ENCODE measurements at places on chromosomes 11 and 22.

DNA sequence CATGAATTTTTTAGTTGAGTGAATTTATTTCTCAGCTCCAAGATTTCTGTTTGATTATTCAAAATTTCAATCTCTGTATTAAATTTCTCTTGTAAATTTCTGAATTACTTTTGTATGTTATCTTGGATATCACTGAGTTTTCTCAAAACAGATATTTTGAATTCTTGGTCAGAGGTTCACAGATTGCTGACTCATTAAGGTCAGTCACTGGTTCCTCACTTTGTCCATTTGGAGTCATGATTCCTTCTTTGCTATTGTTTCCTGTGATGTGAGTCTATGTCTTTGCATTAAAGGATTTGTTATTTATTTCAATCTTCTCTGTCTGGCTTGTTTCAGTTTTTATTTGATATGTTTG, 10.2 kb upstream of the IL17RA start:
- DNase-seq: peak; percentile 24

DNA sequence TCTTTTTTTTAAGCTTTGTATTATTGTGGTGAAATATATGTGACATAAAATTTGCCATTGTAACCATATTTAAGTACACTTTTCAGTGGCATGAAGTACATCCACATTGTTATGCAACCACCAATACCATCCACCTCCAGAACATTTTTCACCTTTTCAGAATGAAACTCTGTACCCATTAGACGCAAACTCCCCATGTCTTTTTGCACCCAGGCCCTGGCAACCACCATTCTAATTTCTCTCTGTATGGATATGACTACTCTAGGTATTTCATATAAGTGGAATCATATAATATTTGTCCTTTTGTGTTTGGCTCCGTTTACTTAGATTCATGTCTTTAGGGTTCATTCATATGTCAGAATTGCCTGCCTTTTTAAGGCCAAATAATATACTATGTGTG, 182.8 kb upstream of the TBCEL start:
- DNase-seq: no peak

GRCh38 chr11:73157101-73158010, 15.2 kb upstream of the FCHSD2 start:
- DNase-seq: peak; percentile 72

- no peak for DNase-seq
These were observed 42.4 kb downstream of the LIF start for GRCh38 chr22:30204015-30204741.

DNA sequence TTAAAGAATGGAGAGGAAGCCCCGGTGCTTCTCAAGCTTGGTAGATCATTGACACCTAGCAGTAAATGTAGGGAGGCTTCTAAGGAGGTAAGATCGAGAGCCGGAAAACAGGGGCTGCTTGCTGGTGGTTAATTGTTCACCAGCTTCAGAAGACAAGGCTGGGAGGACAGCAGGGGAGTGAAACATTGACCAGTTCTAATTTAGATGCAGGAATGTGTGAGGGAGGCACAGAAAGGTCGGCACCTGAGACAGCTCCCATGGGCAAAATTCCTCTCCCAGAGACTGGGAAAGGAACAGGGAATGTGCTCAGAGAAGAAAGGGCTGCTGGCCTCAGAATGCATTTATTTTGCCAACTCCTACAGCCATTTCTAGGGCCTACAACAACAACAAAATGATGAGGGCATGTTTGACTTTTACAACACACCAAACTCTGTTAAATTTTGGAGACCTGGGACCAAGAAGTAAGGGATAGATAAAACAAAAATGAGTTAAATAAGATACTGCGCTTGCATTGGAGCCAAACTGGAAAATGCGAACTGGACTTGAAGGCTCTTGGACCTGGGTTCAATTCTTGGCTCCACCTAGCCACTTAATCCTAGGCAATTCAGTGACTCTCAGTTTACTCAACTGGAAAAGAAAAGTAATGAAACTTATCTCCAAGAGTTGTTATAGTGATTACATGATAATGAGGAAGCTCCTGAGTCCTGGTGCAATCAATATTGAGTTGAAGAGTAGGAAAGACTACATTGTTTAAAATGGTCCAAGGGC, 31.0 kb downstream of the FZD4 start:
- DNase-seq: peak; percentile 34

GRCh38 chr22:37442537-37442936, 15.3 kb upstream of the ELFN2 start:
- DNase-seq: peak; percentile 49

- DNase-seq: peak; percentile 56
These were observed 37.6 kb upstream of the RCN1 start for GRCh38 chr11:32053151-32053888.

GRCh38 chr11:12677131-12677530, 2.9 kb downstream of the TEAD1 start:
- DNase-seq: peak; percentile 57

DNA sequence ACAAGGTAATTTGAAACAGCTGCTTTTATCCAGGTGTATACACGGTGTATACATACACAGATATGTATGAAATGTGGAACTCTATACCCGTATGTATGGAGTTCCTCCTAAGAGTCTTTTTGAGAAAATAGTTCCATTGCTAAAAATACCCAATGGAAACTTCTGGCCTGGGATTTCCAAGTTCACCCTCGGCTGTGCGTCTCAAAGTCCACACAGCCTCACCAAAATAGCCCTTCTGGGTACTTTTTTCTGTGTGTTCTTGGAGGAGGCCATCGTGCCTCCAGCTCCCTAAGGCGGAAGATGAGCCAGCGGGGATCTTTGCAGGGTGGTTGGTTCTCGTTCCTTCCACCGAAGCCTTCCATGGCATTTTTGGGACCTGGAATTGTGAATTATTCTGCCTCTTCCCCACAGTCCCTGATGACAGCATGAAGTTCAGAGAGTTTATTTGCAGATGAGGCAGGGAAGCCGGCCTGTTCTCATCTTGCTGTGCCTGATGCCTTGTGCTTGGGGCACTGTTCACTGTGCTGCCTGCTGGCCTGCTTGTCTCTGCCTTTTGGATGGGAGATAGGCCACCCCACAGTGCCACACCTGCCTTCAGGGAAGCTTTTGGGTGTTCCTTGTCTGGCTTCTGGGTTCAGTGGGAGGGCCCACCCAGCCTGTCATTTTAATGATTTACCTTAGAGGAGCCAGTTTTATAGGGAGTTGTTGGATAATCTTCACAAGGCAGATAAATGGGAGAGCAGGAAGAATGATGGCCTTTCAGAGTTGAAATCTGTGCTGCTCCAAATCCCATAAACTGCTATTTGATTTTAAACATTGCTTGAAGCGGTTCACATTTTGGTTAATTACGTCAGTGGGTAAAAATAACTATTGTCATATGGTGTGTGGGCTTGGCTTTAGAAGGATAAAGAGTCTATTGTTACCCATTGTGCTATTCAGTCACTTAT, 112.7 kb upstream of the OR4B1 start:
- DNase-seq: peak; percentile 34

GRCh38 chr11:14186046-14186775, 172.8 kb downstream of the RRAS2 start:
- no peak for DNase-seq

- DNase-seq: peak; percentile 45
These were observed 699 bp upstream of the SDF2L1 start for GRCh38 chr22:21641417-21641788.

DNA sequence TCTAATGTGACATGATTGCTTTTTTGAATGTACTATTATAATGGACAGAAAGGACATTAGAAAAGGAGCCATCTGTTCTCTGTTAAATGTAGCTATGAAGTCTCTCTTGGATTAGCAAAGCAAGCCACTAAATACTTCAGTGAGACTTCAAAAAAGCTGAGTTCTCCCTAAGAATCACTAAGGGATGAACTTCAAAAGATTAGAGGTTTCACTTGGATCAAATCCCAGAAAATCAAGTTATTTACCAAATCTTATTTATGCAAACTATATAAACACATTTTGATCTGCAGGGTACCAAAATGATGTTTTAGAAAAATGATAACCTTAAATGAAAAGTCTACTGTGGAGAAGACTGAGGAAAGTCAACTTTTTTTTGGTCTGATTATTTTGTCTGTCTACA, 82.1 kb upstream of the MTMR2 start:
- no peak for DNase-seq

- no peak for DNase-seq
These were observed 347.5 kb downstream of the DCDC1 start for GRCh38 chr11:31022080-31022479.

DNA sequence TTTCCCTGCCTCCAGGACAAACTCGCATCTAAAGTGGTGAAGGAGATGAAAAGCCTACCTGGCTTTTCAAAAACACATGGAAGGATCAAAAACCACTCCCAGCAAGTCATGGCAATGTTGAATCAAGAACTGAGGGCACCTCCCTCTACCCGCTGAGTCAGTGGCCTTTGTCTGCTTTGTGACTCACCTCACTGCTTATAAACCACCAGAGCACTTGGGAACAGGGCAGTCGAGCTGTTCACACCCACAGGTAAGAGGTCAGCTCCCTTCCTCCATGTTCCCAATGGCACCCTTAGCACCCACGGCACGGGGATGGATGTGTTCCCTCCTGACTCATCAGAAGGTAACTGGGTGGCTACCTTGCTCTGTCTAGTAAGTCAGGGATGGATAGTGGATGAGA, 21.7 kb downstream of the TENM4 start:
- peak; percentile 72 for DNase-seq

- DNase-seq: no peak
These were observed 12.0 kb upstream of the DGKZ start for GRCh38 chr11:46335271-46335670.

- DNase-seq: peak; percentile 98
These were observed 52.0 kb upstream of the CHRNA10 start for GRCh38 chr11:3723014-3723708.

- no peak for DNase-seq
These were observed 321 bp downstream of the RHBDD3 start for GRCh38 chr22:29267462-29267857.

- DNase-seq: no peak
These were observed 229.1 kb downstream of the LARGE1 start for GRCh38 chr22:33691057-33691630.

DNA sequence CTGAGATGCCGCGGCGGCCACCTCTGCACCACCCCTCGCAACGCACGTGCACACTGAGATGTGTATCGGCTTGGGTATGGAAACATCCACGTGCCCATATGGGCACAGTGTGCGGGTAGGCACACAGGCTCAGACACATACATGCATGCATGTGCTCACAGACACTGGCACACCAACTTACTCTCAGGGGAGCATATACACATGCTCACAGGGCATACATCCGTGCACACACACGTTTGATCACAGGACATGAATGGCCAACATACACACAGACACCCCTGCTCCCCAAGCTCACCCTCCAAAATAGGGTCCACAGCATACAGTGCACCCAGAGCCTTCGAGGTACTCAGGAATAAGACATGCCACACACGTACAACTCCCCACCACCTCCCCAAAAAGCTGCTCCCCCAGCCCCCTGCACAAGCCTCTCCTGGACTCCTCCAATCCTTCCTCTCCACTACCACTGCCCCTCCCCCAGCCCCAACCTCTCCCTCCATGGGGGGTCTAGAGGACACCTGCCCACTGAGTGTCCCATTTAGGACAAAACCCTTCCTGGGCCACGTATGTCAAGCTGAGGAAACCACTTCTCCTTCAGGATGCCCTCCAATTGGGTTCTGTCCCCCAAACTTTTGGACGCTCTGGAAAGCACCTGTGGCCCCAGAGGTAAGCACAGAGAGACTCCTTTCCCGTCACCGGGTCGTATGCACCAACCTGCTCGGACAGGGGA, 53.1 kb downstream of the SLC22A12 start:
- no peak for DNase-seq

DNA sequence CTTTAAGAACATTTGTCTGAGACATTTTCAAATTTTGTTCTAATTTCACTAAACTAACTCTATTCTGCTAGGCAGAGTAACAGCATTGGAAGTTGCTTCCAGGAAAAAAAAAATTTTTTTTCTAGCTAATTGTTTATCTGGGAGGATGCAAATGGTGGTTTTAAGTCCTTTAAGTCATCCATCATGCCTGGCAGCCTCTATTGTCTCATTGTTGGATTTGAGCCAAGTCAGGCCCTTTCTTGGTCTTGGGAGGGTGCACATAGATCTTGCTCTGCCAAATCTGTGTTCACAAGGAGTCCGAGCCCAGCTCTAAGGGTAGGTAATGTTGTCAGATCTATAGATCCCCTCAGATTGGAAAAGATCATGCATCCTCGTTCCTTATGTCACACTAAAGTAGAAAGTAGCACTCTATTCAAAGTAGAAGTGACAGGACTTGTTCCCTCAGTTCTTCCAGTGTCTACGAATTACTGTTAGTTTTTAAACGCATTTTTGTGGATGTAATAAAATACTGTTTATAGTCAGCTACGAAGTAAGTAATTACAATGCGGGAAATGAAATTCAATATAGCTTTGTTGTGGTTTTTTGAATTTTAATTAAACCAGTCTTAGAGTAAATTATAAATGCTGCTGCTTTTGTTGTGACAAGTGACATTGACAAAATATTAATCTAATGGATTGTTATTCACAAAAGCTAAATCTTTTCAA, 166.0 kb upstream of the RASSF10 start:
- DNase-seq: peak; percentile 68

DNA sequence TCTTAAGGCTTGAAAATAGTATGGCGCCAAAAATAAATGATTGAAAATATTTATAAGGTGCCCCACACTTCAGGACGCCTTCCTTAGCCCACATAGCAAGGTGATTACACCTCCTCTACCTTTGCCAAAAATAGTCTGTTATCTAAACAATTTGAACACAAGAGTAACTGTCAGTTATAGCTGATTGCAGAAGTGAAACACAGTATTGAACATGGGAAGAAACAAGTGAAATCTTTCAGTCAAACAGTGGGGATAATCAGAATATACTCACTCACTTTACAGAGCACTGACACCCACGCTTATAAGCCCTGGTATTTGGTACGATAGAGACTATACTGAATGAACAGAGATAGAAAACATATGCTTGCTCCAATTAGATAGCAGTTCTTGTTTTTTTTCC, 203.1 kb downstream of the RAB38 start:
- DNase-seq: no peak

- no peak for DNase-seq
These were observed 14.7 kb upstream of the ASRGL1 start for GRCh38 chr11:62322524-62322923.

DNA sequence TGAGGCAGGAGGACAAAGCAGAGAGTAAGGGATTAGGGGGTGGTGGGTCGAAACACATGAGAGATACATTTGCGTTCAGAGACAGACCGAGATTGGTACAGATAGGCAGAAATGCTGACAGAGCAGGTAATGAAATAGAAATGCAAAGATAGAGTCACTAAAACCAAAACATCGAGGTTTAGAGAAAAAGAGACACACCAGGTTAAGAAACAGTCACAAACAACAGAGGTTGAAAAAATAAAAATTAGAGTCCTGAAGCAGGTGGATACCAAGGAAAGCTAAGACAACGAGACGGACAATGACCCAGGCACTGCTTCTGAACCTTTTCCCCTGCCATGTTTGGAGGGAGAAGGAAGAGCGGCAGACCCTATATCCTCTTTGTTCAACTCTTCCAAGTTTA, 1.2 kb upstream of the MAPK1 start:
- no peak for DNase-seq
